ENCODE measurements at places on chromosomes 12 and 14.

GRCh38 chr12:114669401-114670290, 14.3 kb downstream of the TBX3 start:
- DNase-seq = no peak

DNA sequence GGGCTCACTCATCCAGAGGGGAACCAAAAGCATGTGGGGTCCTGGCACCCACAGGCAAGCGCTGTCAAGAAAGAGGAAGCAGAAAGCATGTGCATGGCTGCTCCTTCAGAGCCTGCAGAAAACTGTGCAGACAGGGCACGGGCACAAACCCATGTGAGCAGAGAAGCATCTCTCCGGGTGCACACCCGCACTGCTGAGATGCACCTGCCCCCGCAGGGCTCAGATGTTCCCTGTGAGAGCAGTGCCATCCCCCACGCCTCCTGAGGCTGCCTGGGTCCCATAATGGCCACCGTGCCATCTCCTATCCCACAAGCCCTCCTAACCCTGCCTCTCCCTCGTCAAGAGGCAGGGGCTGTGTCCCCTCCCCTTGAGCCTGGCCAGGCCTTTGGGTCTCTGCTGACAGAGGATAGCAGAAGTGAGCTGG, 32.3 kb upstream of the INF2 start:
- DNase-seq = no peak

DNA sequence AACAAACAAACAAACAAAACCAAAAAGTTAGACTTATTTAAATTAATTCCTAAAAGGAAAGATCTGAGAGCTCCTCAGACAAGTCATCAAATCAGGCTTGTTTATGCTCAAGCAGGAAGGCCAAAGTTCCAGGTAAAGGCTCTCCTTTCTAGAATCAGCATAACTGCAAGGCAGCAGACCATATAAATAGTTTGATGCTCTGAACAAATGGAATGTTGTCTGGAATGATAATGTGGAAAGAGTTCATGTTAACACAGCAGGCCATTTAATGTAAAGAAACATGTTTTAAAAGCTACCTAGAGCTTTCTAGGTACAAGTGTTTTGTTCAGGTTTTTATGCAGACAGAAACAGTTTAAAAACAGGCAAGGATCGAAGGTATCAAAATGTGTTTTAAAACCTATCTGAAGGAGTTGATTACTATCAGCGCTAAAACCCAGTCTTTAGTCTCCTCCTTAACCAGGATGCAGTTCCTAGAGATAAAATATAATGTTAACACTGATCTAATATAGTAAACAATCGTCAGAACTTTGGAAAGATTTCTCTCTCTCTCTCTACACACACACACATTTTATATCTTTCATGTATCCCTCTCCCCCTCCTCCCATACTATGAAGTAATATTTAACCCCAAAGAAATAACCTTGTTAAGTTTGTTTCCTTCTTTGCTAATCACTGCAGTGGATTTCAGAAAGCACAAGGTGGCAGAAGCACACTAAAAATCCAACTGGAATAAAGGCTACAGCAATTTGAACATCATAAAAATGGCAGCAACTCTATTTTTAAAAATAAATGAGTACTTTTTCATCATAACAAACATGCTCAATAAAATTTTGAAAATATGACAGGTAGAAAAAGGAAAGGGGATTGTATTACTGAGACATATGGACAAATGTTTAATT, 135.5 kb downstream of the PAWR start:
- DNase-seq = no peak

DNA sequence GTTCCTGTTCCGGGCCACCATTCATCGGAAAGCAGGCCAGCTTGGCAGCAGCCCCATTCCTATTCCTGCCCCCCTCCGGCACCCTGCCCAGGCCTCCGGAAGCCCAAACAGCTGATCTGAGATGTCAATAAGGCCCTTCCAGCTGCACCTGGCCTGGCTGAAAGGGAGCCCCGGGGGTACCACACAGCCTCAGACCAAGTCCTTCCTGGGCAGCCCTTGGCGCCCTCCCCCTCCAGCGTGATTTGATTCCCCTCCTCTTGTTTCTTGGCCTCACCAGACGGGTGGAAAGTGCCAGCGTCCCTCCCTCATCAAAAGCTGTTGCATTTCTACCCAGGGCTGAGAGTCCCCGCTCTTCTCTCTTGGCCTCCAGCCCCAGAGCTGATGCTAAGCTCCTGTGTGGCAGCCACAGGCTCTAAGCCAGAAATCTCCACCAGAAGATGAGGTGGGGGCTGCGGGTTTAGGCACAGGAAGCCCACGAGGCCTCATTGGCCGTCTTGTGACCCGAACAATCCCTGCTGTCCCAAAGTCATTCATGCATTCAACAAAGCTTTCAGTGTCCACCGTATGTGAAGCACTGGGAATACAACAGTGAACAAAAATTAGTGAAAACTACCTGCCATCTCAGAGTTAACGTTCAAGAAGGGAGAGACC, 215.4 kb downstream of the SLC41A2 start:
- DNase-seq = peak; percentile 30

- peak; percentile 69 for DNase-seq
Observed at GRCh38 chr14:64708148-64709004, 4.2 kb downstream of the PLEKHG3 start.

DNA sequence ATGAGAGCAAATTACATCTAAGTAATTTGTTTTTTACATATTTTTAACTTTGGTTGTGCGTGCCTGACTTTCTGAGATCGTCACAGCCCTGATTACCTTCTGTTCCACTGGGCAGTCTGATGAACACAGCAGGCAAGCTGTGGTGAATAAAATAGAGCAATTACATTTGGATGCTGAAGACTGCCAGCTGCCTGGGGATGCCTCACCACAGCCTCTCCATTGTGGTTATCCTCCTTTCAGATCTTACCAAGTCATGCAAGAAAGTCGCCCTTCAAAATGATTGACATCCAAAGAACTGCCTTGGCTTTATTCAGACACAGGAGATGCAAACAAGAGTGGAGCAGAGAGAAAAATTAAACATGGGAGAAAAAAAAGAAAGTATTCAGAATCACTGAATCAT, 456.6 kb upstream of the TMPO start:
- DNase-seq = no peak

DNA sequence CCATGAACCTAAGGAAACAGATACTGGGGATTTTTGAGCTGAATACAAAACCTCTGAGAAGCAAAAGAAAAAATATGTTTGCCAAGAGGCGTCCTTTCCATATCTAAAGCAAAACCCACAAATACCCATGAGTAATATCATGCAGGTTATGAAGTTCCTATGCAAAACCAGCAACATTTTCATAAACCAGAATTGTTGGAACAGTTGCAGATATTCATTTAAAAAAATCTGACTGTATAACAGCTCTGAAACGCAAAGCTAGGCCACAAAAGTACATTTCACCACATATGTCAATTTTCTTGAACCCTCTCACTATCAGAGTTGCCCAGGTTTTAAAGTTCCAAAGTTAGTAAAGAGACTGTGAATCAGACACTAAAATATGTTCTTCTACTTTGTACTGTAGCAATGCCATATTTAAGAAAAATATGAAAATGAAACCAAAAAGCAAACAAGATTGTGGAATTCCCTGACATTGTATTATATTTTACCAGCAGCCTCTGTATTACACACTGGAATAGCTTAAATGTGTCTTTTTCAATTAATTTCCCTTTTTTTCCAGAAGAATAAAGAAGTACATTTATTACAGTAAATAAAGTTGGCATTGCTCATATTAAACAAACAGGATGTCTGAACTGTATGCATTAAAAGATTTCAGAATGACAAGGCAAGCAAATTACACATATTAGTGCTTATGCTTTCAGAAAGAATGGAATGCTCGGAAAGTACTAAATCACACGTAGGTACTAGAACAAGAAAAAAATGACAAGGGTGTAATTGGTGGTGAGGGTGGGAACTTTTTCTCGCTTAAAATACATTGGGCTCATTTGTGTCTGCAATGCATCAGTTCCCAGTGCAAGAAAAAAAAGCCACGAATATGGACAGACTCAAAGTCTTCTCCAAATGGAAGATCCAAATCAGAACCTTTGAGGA, 33.6 kb upstream of the HIF1A start:
- no peak for DNase-seq

DNA sequence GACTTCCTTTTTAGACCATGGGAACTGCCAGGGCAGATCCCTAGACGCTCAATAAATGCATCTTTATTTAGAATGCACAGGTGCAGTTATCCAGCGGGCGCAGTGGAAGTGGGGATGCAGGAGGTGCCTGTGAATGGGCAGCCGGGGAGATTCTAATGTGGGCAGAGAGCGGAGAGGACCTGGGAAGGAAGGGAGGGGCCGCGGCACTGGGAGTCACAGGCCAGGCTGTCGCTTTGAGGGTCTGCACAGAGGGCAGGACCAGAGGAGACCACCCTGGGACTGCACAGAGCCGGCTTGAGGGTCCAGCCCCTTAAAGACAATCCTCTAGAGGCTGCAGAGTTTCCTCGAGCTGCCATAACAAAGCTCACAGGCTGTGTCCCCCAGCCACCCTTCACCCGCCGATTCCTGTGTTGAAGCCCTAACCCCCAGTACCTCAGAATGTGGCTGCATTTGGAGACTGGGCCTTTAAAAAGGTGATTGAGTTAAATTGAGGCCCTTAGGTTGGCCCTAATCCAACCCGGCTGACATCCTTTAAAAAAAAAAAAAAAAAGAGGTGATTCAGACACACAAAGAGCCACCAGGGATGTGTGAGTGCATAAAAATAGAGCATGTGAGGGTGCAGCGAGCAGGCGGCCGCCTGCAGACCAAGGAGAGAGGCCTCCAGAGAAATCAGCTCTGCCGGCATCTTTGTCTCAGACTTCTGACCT, 44.4 kb upstream of the PPP2R5C start:
- DNase-seq = no peak

- no peak for DNase-seq
Observed at GRCh38 chr12:89690925-89691324, 17.7 kb downstream of the ATP2B1 start.

DNA sequence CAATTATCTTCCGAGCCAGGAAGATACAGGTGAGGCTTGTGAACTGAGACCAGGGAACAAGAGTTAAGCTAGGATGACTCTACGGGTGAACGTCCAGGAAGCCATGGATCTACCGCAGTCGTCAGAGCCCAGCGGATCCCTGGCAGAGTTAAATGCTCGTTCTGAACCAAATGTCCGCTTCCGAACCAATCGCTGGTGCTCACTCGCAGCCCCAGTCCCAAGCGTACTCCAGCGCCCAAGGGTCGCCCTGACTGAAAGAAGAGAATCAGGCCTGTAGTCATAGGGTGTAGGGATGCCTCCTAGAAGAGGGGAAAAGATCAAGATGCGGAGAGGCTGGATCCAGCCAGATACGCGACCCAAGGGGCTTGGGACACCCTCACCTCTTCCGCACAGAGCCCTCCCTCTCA, 283 bp downstream of the VIPAS39 start:
- DNase-seq = no peak

DNA sequence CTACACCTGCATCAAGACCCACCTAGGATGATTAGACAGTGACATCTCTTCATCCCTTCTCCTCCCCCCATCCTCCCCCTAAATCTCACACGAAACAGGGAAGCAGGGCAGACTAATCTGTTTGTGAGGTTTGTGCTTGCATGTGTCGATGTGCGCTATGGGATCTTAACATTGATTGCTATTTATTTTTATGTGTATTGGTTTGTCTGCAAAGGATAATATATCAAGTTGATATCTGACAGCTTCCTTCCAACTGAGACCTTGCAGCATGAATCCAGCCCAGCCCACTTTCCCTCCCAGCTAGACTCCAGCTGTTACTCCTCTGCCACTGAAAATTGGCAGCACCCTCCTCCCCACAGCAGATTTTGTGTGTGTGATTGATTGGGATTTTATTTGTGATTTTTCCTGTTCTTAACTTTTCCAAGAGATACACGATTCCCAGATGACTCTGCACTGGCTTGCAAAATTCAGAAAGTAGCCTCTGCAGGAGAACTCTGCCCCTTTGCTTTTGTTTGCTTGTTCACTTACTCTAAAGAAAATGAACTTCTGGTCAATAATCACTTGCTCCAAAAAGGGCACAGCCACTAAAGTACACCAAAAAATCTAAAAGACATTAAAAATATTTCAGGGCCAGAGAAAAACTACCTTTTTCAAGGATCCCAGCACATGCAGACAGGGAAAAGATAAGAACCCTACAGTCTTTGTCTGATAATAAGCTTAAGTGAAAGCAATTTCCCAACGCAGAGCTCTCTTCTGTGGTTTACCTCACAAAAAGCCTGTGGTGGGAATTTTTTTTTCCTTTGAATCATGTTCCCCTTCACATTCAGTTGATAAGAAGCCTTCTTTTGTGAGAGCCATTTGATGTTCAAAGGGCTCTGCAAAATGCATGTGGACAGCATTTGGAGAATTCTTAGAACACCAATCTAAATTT, 222.1 kb downstream of the RPS29 start:
- DNase-seq = no peak

GRCh38 chr12:6817662-6818157, 3.9 kb upstream of the GPR162 start:
- no peak for DNase-seq

DNA sequence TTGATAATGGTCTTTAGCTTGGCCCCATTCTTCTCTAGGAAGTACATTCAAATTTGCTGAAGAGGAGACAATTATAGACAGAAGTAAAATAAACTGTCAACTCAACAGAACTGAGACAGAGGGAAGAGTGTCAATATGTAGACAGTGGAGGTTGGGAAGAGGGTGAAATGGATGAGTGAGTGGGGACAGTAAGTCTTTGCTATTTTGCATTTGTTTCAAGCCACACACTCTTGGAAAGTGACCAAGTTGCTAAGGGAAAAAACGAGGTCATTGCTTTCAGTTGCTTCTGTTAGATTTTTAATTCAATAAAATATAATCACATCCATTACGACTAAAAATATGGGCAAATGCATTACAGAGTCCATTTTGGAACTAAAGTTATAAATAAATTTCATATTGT, 47.8 kb downstream of the BTBD7 start:
- DNase-seq = no peak

DNA sequence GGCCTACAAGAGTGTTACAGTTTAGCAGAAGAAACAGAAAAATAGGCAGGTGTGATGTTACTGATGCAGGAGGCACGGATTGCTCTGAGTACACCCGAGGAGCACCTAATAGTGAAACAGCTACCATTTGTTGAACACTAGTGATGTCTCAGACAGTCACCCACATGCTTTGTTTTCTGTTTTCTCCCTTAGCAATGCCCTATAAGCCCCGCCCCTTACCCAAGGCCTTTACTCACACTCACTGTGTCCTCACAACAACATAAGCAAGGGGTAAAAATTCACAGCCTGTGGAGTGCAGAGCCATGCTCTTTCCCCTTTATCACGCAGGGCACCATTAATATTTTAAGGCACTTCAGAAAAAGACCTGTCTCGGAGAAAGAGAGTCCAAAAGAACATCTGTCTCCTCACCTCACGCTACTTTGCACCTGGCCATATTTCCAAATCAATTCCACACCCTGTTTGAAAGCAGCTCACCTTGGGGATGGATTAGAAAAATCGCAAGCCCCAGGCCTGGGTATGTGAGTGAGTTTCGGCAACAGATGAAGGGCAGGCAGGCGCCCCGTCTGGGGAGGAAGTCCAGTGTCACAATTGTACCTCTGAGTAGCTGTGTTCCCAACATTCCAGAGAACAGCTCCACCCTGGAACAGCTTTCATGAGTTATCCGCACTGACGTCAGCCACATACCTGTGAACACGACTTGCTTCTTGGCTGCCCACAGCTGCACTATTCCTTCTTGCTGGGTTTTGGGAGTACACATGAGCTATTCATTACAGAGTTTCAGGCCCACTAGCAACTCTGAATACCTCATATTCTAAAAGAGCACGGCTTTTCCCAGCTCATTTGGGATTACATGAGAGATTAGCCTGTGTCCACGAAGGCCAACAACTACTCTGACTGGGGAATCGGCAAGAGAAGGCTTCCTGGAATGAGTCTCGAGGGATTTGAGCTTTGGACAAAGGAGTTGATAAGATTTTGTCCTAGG, 26.0 kb downstream of the MAPK1IP1L start:
- DNase-seq = no peak

- peak; percentile 22 for DNase-seq
Observed at GRCh38 chr12:70876952-70877351, 43.6 kb downstream of the PTPRR start.

- DNase-seq = peak; percentile 78
Observed at GRCh38 chr12:3336606-3337311, 154.2 kb upstream of the PRMT8 start.

Data from heart left ventricle (tissue), 16 donors.